ENCODE measurements at places on chromosomes 4 and X.

GRCh38 chr4:83548151-83548905 lies 12.4 kb downstream of the GPAT3 start:
- no peak for DNase-seq

DNA sequence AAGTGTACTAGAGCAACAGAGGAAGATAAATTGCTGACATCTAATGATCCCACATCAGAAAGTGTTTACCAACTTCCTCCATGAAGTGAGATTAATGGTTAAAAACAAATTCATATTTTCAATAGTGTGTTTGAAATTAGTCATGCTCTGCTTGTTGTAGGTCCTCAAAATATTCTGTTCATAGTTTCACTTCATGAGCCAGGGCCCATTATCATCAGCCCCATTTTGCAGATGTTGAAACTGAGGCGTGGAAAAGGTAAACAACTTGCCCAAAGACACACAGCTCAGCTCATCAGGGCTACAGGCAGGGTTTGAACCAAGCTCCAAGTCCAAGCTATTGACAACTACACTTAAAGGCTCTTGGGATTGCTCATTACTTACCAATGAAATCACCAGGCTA lies 103.5 kb upstream of the PPARGC1A start:
- no peak for DNase-seq

DNA sequence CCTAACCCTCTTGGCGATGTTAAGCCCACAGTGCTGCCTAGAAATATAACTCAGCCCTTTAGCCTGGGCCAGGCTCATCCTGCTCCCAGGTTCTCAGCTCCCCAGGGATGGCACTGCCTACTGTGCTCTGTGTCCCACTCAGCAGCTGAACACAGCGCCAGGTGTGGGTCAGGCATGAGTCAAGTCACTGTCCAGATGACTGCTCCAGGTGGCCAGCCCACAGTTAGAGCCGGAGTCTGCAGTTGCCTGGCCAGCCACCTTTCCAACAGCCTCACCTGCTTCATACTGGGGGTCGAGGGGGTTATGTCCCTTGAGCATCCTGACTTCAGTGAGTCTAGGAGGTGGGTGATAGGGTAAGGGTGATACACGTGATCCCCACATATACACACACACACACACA lies 48.4 kb downstream of the TBC1D14 start:
- no peak for DNase-seq

- DNase-seq: no peak
Measured at GRCh38 chr4:129821963-129822362, 726.0 kb downstream of the C4orf33 start.

DNA sequence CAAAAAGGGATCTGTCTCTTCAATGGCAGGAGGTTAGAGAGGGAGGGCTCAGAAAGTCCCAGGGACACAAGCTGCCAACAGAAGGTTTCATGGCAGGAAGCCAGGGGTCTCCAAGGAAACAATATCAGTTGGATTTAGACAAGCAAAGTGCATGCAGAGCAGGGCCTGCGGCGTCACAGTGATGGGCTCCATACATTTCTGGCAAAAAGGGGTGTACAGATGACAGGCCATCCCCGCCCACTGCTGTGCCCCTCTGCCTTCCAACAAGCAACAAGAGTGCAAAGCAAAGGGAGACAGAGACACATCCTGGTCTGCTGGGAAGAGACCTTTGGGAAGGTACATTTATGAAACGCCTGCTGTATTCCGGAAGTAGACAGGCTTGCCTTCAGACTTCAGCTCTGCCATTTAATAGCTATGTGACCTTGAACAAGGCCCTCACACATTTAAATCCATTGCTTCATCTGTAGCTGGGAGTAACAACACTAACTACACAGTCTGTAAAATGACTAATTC lies 121.2 kb downstream of the AFAP1 start:
- DNase-seq: no peak

DNA sequence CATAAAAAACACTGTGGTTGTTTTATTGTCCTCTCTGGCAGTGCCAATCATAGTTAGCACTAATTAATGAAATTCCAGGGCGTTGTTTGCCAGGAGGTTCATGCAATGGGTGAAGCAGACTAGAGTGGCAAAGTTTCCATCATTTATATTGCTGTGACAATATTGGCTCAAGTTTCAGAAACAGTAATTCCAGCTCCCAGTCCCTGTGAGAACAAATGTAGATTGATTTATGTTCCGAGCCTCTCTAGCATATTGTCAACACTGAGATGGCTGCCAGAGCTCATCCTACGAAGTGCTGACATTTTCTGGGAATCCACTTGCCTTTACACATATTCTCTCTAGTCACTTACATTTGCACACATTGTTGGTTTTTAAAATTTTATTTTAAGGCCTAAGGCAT lies 440.0 kb upstream of the IGFBP7 start:
- DNase-seq: no peak

GRCh38 chrX:15107367-15107988 lies 162.4 kb downstream of the ASB9 start:
- DNase-seq: no peak

DNA sequence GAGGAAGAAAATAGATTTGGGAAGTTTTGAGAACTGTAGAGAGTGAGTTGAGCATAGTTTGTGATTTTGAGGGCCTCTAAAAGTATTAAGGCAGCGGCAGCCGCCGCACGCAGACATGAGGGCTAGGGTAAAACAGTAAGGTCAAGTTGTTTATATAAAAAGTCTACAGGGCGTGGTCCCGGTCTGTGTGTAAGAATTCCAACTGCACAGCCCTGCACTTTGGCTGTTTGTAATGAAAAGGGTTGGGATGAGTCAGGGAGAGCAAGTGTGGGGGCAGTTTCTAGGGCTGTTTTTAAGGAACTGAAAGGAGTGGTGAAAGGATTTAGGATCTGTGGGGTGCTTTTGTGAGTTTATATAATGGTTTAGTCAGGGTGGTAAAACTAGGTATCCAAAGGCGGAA lies 55.0 kb downstream of the BEX3 start:
- no peak for DNase-seq

DNA sequence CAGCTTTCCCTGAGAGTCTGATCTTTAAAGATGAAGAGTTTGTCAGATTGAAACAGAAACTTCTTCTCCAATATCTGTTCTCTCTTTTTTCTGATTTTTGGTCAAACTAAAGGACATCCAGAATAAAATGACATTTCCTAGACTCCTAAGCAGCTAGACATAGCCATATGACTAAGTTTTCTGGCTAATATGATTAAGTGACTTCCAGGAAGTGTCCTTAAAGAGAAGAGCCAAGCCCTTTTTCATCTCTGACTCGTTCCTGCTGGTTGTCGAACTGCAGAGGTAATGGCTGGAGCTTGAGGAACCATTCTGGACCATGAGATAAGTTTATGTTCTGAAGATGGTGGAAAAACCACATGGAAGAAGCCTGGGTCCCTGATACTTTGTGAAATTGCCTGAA lies 546.0 kb downstream of the BCOR start:
- no peak for DNase-seq

GRCh38 chr4:53535567-53535966 lies 55.7 kb downstream of the LNX1 start:
- DNase-seq: no peak

DNA sequence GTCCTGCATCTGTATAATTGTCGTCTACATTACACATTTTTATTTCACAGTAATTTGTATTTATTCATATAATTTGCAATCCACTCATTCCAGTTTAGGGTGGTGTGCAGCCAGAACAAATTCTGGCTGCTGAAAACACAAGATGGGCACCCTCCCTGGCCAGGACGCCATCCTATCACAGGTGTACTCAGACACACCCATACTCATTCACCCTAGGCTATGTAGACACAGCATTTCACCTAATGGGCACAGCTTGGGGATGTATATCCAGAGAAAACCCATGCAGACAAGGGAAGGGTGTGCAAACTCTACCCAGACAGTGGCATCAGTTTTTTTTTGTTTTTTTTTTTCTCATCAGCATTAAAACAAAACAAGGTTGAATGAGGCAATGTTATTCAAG lies 73.1 kb downstream of the HMGB2 start:
- no peak for DNase-seq

DNA sequence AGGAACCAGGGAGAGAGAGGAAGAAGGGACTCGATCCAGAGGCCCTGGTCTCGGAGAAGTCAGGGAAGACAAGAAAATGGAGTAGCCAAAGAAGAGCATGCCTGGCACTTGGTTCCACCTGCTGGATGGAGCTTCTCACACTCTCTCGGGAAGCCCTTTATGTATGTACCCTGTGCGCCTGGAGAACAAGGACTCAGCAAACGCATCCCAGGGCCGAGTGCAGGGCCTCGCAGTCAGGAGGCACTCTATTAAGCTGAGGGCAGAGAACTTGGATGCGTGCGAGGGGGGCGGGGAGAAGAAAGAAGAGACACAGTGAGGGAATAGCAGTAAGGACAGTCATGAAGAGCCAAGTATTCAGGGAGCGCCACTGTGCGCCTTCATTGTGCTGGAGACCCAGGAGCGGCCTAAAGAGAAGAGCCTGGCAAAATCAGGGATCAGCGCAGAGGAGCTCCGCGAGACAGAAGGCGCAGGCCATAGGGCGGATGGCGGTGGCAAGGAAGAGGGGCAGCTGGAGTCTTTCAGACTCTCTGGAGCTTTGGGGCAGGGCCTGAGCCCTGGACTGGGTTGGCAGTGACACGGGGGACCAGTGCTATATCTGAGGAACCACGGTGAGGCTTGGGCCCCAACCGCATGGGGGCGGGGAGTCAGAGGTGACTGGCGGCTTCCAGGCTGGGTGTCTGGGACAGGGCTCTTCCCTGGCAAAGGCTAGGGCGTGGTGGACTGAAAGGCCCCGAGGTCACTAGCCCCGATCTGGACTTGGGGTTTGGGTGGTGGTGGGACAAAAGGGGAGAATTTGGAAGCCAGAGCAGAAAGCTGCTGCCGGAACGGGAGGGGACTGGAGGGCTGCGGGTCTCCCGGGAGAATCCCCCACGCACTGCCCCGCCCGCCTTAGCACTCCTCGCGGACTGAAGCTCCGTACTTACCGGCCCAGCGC lies 1.9 kb upstream of the SEPTIN6 start:
- no peak for DNase-seq

DNA sequence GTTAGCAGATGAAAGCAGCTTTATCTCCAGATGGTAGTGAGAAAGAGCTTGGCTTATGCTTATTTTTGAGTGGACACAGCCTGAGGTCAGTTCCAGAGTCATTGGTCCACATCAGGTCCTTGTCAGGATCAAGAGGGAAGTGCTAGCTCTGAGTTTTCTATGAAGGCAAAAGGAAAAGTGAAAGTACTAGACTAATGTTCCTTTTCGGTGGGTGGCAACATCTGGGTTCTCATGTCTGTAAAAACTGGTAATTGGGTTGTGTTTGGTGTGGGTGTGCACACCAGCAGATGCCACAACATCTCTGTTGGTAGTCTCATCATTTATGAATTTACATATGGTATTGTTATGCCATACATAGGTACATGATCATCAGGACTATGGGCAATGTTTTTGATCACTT lies 210.5 kb downstream of the PWWP3B start:
- no peak for DNase-seq

- no peak for DNase-seq
Measured at GRCh38 chr4:99506781-99507180, 4.0 kb upstream of the C4orf17 start.

GRCh38 chr4:126221282-126221681 lies 906.5 kb downstream of the FAT4 start:
- no peak for DNase-seq

- DNase-seq: no peak
Measured at GRCh38 chr4:38422850-38423249, 241.1 kb upstream of the KLF3 start.

DNA sequence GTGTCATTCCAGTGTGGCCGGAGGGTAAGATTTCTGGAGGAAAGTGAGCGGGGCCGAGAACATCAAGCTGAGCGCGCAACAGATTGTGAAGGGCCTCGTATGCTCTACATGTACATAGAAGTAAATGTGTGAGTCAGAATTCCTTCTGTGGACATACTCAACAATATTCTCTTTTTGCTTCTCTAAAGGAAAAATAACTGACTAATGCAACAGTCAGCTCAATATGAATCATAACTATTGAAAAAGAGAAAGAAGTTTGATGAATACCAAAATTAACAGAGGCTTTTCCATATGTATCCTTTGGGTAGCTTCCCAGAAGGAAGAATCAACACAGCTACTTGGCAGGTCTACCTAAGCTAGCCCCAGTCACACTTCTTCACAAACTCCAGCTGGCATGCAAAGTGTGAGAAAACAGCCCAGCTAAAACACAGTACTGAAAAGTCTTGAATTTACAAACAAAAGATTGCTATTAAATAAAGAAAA lies 87.5 kb upstream of the ZFP42 start:
- no peak for DNase-seq

GRCh38 chr4:102114118-102114630 lies 231.1 kb downstream of the SLC39A8 start:
- DNase-seq: no peak

DNA sequence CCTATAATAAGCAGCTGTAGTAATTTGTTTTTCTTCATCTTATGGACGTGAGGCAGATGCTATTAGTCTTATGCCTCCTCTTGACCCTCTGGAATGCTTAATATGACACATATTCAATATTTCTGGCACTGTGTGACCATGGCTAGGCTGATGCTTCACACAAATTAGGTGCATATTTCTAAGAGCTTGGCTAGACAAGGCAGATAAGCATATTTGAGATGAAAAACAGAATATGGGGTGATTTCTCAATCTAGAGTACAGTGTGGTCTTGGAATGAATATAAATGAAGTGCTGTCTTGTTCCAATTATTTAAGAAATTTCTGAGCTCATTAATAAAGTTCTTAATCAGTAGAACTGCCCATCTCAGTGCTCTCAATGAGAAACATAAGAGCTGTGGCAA lies 156.2 kb downstream of the NPNT start:
- no peak for DNase-seq

GRCh38 chr4:60215906-60216305 lies 984.2 kb upstream of the ADGRL3 start:
- DNase-seq: no peak

DNA sequence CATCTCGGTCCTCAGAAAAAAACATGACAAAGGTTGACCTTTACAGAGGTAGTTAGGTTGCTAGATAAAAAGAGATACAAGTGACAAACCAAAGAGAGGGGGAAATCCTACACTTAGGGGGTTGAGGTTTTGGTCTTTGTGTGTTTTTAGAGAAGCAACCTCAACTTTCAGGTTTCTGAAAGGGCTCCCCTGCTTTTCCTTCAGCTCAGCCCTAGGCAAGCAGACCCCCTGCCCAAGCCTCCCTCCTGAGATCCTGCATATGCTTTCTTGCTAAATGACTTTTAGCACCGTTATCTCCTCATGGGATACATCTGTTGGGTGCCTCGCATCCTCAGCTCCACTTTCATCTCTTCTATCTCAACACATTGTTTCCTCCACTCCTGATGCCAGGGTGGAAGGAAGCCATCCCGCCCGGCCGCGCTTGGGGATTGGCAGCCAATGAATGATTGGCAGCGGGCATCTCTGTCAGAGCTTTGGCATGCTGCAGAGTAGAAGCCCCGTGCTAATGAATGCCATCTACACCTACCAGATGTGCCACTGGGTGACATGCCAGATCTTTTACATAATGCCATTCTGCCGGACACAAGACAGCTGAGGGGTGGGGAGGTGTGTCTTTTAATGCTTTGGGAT lies 15.0 kb upstream of the PRDM8 start:
- no peak for DNase-seq

GRCh38 chrX:28552322-28552721 lies 34.9 kb upstream of the IL1RAPL1 start:
- DNase-seq: no peak

GRCh38 chr4:80521438-80521837 lies 185.9 kb downstream of the CFAP299 start:
- DNase-seq: no peak

GRCh38 chr4:86831262-86832130 lies 17.7 kb downstream of the SLC10A6 start:
- DNase-seq: no peak
